GF-D8 (cell line): ENCODE measurements at places on chromosomes 2 and 18.

- DNase-seq: no peak
Measured at GRCh38 chr2:26770986-26771586, 7.0 kb downstream of the SLC35F6 start.

- DNase-seq: peak; percentile 5
Measured at GRCh38 chr18:30971338-30971956, 71.1 kb downstream of the DSC3 start.

- DNase-seq: no peak
Measured at GRCh38 chr2:150095361-150096095, 391.9 kb downstream of the RND3 start.

GRCh38 chr2:65458999-65459398 lies 26.6 kb upstream of the SPRED2 start:
- no peak for DNase-seq

GRCh38 chr2:108447947-108448677 lies 894 bp upstream of the GCC2 start:
- no peak for DNase-seq

- no peak for DNase-seq
Measured at GRCh38 chr2:196331851-196332250, 160.5 kb upstream of the STK17B start.

DNA sequence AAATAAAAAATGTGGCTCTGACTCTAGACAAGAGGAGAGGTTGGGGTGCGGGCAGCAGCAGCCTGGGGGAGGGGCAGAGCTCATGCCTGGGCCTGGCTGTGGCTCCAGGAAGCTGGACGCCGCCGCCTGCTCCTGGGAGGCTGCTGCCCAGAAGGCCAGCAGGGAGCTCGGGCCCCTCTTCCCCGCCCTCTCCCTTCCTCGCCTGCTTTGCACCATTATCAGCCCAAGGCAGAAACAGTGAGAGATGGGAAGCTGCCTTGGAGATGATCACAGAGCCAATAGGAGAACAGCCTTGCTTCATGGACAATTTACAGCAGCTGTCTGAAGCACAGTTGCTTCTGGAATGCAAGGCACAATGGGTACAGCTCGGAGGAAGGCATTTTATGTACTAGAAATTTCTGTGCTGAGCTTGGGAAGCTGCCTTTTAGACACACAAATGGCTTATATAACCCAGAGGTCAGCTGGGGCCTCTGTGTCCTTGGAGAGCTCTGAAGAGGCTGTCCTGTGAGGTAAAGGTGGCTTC lies 55.3 kb upstream of the AFF3 start:
- DNase-seq: no peak

- no peak for DNase-seq
Measured at GRCh38 chr2:205054789-205055188, 509.5 kb downstream of the PARD3B start.

DNA sequence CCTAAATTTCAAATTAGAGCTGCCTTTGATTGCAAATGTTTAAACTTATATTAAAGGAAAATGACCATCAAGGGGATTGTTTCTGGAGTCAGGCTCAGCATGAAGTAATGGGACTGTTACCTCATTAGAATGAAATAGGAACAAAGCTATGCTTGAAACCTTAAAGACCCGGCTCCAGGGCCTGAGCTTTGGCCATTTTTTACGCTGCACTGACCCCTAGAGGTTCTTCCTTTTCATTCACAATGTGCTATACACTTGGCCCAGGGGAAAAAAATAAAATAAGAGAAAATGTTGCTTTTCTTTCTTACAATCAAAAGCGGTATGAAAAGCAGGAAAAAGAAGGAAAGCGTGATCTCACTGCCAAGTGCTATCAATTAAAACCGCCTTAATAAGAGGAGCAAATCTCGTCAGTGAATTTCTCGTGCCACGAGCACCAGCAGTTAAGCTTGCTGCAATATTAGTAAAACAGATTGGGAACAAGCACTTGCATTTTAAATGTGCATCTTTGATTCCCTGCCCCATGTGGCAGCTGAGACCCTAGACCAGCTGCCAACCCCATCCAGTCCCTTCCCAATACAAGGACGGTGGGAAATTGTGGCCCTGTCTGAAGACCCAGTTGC lies 96.6 kb downstream of the MBD2 start:
- DNase-seq: peak; percentile 10

DNA sequence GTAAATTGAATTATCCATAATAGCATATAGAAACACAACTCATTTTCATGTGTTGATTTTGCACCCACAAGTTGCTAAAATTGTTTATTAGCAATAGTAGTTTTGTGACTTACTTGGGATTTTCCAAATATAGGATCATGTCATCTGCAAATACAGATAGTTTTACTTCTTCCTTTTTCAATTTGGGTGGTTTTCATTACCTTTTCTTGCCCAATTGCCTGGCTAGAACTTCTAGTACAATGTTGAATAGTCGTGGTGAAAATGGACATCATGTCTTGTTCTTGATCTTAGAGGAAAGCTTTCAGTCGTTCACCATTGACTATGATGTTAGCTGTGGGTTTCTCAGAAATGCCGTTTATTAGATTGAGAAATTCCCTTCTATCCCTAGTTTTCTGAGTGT lies 60.2 kb upstream of the TCF7L1 start:
- DNase-seq: no peak

- DNase-seq: no peak
Measured at GRCh38 chr2:38230756-38231155, 146.3 kb downstream of the ATL2 start.

DNA sequence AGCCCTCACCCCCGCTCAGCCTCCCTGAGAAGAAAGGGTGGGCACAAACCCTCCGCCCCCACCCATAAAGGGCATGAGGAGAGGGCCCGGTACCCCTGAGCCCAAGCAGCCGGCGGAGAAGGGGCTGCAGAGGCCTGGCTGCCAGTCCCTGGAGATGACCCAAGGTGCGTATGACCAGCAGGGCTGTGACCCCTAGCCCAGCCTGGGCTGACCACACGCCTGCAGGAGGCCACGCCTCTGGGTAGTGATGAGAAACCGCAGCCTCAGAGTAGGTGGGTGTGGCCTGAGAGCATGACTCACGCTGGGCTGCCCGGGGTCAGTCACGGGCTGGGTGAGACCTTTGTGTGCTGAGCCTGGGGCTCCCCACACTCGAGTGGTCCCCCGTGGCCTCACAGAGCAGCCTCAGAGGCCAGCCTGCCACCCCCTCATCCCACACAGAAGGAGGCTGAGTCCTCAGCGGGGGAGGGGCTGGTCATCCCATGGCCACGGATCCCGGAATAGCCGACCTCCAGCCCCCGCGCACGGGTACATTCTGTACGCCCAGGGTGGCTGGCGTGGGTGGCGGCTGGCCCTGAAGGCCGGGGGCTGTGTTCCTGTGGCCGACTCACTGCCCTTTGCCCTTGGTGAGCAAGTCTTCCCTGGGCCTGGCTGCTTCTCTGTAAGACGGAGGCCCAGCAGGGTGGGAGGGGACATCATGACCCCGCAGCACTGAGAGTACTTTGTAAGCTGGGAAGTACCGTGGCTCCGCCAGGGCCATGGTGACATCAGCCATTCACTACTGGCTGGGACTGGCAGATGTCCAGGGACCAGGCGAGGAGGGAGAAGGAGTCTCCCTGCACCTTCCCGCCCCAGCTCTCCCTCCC lies 110.8 kb upstream of the OTOS start:
- DNase-seq: no peak

DNA sequence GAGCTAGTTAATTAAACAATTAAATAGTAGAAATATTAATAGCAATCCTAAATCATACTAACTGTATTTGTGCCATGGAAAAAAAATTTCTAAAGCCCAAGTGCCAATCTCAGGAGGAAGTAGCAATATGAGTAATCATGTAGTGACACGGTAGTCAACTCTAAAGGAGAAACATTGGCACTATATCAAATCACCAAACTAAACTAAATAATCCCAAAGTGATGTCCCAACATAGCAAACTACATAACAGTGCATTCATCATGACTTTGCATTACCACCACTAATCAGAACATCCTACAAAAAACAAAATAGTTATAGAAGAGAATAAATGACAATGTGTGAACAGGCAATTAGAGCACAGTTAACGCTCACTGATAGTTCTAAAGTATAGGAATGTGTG lies 195.1 kb downstream of the EXOC6B start:
- DNase-seq: no peak

DNA sequence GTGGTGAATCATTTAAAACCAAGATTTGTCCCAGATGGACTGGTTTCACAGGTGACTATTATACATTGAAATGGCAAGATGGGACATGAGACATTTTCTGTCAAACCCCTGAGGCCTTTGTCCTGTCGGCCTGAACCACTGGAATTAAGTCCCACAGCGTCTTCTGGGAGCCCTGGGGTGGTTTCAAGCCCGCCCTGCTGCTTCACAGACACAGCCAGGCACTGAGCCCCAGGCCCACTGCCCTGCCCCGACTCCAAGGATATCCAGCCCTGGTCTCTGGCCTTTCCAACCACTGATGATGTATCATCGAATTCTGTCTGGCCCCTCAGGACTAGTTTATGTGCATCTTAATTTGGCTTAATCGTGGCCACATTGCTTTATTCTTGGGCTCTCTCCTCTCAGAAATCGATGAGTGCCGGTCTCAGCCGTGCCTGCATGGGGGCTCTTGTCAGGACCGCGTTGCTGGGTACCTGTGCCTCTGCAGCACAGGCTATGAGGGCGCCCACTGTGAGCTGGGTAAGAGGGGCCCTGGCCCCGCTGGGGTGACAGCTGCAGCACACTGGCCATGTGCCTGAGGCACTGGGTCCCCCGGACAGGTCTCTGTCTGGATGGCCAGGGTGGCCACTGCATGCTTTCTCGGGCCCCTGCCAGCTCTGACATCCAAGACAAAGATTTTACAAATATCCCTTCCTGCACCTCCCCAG lies 39.5 kb downstream of the MTERF4 start:
- no peak for DNase-seq
